ENCODE measurements at places on chromosomes 5 and 9.

DNA sequence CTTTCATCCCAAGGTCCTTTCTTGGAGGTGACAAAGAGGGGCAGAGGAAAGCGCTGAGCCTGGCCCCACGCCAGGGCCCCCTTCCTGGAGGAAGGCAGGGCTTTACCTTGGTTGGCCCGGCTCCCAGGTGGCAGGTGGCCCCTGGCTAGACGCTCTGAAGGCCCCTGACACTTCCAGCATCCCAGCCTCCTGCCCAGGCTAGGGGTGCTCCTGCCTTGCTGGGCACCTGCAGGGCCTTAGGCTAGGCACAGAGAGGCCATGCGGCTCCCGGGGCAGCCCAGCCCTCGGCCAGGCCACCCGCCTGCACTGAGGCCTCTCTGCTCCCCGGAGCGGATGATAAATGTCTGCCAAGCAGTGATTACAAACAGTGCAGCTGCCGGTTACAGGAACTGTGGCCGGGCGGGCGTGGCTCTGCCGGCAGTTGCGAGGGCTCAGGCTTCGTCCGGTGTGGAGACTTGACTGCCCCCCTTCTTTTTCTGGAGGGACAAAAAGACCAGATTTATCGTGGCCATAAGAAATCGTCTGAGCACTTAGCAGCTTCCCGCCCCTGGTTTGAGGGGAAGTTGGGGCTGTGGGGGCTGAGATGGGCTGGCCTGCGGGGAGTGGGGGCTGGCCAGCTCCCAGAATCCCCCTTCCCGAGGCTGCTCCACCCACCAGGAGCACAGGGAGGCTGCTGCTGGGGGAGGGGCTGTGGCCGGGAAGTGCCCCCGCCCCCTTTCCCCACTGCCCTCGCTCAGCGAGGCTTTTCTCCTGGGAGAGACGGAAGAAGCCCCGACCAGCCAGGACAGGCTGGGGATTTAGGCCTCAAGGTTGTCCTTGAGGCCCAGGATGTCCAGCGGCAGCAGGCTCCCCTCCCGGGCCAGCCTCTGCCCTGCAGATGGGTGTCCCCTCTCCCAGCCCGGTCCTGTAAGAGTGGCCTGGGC lies 31.6 kb upstream of the UBAC1 start:
- DNase-seq: peak; percentile 83

DNA sequence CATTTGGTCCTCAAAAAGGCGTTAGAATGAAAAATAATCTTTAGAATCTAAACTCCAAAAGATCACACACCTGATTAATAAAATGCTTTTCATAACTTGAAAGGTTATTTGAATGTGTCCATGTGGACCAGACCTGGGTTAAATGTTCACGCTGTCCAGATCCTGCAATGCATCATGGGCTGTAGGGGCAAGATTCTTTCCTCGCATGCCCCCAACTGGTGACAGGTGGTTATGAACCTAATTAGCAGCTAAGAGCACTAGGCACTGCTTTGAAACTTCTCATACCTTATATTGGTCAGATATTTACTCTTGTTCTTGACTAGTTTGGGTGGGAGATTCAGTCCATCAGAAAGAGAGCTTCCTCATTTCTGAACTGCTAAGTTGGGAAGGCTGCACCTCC lies 19.3 kb upstream of the PIP5K1B start:
- DNase-seq: peak; percentile 14

DNA sequence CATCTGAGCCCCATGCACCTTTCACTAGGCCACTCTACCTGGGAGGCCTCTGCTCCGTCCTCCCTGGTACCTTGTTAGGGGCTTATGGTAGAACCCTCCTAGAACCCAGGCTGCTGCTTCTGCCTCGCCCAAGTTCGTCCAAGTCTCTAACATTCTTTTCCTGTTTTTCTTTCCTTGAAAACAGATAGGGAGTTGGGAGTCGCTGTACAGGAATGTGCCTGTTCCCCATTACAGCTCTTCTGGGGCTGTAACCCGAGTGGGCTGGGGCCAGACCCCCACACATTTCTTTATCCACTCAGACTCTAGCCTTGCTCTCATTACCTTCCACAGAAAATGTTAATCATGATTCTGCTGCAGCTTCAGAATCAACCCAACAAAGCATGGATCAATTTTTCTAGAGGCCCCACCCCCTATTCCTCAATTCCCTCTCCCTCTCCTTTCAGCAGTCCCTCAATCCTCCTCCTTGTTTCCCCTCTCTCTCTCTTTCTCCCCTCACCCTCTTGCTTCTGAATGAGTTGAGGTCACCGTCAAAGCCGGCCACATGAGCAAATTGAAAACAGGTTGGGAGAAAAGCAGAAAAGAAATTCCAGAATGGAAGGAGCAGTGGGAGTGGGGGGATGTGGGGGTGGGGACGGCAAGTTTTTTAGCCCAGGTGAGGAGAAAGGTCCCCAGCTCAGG lies 193.8 kb upstream of the TRIM32 start:
- DNase-seq: no peak

DNA sequence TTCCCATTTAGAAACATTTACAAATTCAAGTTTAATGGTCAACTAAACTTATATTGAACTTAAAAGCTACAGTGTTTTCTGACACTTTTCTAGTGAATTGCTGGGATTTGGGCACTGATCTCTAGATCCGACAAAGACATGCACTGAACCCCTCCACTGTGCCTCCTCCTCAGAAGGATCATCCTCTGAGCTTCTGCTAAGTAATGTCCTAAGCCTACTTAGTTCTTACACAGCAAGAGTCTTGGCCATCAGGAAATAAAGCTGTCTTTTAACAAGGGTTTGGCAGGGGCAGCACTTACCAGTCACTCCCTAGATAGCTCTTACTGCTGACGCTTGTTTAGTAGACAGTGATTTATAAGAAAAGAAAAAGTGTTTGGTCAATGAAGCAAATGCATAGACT lies 50.5 kb downstream of the FAM81B start:
- no peak for DNase-seq

- no peak for DNase-seq
These were observed 111.7 kb downstream of the TLR4 start for GRCh38 chr9:117815948-117816347.

- DNase-seq: no peak
These were observed 143.4 kb downstream of the EPB41L4A start for GRCh38 chr5:112275671-112276070.

DNA sequence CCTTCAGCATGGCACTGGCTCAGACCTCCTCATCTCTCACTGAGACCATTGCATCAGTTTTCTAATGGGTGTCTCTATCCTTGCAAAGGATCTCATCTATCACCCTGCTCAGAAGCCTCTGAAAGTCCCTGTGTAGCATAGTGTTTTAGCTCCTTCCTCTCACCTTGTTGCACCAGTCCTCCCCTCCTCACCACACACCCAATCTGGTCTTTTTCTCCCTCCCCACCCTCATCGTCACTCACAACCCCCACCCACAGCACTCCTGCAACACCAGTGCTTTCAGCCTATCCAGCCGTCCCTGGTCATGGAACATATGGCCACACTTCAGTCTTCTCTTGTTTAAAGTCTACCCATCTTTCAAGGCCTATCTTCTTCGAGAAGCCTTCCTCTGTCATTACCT lies 74.5 kb downstream of the ANGPTL2 start:
- DNase-seq: no peak

DNA sequence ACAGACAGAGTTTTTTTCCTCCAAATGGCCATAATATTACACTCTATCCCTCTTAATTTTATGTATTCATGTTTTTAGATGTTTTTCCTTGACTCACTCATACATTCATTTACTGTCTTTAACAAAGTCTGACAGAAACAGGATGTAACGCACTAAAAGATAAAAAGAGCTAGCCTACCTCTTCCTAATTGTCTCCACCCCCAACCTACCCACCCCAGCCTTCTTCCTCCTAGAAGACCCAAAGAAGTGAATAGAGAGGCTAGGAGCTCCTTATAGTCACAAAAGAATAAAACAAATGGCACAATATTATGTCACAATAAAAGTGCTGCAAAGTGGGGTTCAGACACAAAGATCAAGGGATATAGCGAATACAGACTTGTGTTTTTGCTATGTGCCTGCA lies 719 bp downstream of the NOL8 start:
- peak; percentile 41 for DNase-seq

GRCh38 chr5:82551192-82551591 lies 273.0 kb upstream of the RPS23 start:
- DNase-seq: no peak

DNA sequence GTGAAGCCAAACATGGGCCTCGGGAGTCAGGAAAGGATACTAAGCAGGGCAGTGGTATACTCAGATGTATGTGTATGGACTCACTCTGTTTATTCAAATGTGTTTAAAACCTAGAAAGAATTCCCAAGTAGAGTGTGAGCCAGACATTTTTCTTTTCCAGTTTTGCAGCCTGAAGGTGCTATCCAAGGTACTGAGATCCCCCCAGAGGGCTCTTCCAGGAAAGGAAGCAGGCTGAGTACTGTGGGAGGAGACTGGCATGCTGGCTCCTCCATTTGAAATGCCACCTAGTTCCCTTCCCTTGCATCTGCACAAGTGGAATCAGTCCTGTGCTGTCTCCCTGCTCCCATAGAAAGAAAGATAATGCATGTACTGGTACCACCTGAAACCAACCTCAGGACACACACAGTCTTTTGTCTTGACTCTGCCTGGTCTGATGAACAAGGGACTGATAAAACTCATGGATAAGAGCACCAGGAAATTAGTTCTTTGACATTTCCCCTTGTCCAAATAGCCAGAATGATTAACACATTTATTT lies 85.9 kb downstream of the HRH2 start:
- peak; percentile 35 for DNase-seq

DNA sequence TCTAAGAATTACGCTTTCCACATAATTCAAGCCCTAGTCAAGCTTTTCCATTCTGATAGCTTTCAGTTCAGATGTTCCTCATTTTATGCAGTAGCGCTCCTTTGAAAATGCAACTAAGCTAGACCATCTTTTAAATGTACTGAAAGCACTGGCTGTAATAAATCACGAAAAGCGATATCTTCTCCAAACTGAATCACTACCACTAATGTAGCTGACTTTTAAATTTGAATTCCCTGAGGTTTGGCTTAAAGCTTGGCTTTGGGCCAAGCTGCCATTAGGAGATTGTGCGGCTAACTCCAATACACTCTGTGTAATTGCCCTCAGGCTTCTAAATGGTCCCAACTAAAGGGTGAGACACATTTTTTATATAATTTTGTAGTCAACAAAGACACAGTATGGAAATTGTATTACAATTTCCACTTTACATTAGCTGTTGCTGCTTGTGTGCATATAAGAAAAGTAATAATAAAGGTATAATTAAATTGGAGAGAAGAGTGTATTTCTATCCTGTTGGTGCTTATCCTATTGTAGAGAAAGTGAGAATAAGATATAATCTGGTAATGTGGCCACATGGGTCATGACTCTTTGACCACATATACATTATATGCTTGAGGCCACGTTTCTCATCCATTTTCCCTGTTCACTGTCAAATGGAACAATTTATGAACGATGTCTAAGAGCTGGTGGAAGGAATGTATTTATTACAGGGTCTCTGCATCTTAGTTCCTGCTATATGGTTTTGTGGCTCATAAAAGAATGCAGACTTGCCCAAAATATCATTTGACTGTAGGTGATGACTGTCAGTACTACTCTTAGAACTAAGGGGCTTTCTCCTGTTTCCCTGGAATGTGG lies 118.7 kb upstream of the TAF11L2 start:
- DNase-seq: no peak

- no peak for DNase-seq
These were observed 27.1 kb upstream of the GAS1 start for GRCh38 chr9:86974421-86974820.

GRCh38 chr5:87127956-87128687 lies 139.6 kb upstream of the RASA1 start:
- no peak for DNase-seq

GRCh38 chr5:55597014-55597981 lies 62.5 kb upstream of the PLPP1 start:
- DNase-seq: peak; percentile 79

GRCh38 chr9:136854113-136854841 lies 2.1 kb downstream of the MAMDC4 start:
- DNase-seq: no peak

DNA sequence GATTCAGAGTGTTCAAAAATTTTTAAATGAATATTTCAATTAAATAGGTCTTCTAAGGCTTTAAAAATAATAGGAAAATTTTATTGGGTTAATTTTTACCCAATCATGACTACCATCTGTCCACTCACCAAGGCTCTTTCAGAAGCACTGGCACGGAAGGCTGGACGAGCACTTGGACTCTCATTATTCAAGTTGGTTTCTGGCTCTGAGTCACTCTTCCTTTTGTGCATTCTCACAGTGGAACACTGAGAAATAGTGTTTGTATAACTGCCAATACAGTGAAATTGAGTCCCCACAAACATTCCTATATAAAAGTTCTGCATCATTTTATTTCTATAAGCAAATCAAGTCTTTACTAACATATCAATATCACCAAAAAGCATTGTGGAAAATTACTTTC lies 1149.0 kb downstream of the EFNA5 start:
- DNase-seq: peak; percentile 5

- DNase-seq: no peak
These were observed 146.9 kb upstream of the SLC1A3 start for GRCh38 chr5:36459176-36460135.

- peak; percentile 85 for DNase-seq
These were observed 37.7 kb downstream of the LAMC3 start for GRCh38 chr9:131046581-131047202.

GRCh38 chr5:22044229-22044628 lies 808.9 kb downstream of the CDH12 start:
- no peak for DNase-seq

- DNase-seq: no peak
These were observed 560.6 kb downstream of the CSNK1G3 start for GRCh38 chr5:124072570-124072969.

DNA sequence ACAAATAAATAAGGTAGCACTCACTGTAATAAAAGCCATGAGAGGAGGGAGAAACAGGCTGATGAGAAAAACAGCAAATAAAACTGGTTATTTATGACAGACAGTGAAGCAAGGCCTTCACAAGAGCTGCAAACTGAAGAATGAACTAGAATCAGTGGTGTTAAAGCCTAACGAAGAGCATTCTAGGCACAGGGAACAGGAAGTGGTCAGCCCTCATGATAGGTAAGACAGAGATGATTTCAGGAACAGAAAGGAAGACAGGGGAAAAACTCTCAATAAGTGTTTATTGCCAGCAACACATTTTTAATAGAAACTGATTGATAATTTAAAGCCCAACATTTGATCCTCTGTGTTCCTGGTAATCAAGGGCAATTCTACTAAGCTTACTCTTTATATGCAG lies 124.5 kb downstream of the EDIL3 start:
- DNase-seq: no peak

GRCh38 chr5:180799902-180800801 lies 2.5 kb downstream of the MGAT1 start:
- peak; percentile 35 for DNase-seq

DNA sequence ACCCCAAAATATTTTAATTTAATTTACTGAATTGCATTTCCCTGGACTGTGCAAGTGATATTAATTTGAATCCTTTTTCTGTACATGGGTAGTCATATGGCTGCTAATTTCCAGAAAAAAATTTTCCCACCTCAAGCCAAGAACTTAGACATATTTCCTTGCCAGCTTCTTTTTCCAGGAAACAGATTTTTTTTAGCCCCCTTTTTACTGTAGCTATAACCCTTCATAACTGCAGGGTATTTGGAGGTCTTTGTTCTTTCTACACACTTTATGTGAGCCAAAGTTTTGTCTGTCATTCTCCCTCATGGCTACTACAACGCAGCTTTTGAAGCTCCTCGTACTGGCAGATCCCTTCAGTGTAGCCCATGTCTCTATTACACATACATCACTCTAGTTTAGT lies 261.2 kb upstream of the PIK3R1 start:
- DNase-seq: no peak

- DNase-seq: no peak
These were observed 34.6 kb upstream of the NFIB start for GRCh38 chr9:14348373-14349145.

- no peak for DNase-seq
These were observed 380.1 kb upstream of the PRR16 start for GRCh38 chr5:120083851-120084542.

GRCh38 chr5:198516-199196 lies 7.4 kb downstream of the LRRC14B start:
- DNase-seq: no peak
